T-helper 2 cell treated with Interferon-gamma antibody and Interleukin-4, amounts not matched to agents 5 μg/mL and 100 μg/mL, for 36 hours (primary cell): ENCODE measurements at places on chromosomes 1 and 21.

GRCh38 chr1:64882574-64883255, 83.6 kb downstream of the JAK1 start:
- H3K27ac ChIP-seq = no peak overlapping the region
- no peak overlapping the region for H3K4me3 ChIP-seq
- no peak for DNase-seq
- H3K27me3 ChIP-seq = no peaks in the 10 kb centered on the region

DNA sequence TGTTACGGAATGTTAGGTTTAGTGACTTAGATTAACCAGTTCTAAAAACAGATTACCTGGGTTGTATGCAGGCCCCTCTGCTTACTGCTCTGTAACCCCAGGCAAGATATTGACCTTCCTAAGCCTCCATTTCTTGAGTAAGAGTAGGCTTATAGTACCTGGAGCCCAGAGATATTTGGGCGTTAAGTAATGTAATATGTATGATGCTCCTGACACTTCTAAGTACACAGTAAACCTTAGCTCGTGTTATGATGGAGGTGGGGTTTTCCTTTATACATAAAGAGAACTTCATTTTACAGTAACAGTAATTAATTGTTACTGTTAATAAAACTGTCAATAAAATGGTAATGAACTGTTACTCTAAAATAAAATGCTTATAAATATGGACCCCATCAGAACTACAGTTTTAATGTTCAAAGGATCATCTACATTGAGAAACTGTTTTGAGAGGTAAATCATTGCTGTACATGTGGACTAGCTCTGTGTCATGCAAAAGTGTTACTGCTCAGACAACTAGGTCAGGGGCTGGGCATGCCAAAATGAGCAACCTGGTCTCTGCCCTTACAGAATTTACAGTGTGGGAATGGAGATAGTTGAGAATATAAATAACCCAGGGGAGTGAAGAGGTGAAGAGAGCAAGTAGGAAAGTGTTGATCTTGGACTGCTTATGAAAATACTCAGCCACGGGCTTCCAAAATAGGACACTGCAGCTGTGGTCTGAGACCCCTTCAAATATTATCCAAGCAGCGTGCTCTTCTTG, 26.6 kb downstream of the LRRC8C start:
- peaks cover 54% of the 10 kb centered on the region for H3K36me3 ChIP-seq
- no peaks in the 10 kb centered on the region for H3K27me3 ChIP-seq
- no peak for DNase-seq
- peak overlapping the region; percentile 73 for H3K4me3 ChIP-seq
- peaks cover 84% of the 10 kb centered on the region for H3K4me1 ChIP-seq

- H3K36me3 ChIP-seq = peaks cover 19% of the 10 kb centered on the region
- H3K27me3 ChIP-seq = no peaks in the 10 kb centered on the region
- H3K4me1 ChIP-seq = peaks cover 20% of the 10 kb centered on the region
- DNase-seq = peak; percentile 43
Measured at GRCh38 chr1:58652651-58653184, 47.1 kb downstream of the MYSM1 start.

DNA sequence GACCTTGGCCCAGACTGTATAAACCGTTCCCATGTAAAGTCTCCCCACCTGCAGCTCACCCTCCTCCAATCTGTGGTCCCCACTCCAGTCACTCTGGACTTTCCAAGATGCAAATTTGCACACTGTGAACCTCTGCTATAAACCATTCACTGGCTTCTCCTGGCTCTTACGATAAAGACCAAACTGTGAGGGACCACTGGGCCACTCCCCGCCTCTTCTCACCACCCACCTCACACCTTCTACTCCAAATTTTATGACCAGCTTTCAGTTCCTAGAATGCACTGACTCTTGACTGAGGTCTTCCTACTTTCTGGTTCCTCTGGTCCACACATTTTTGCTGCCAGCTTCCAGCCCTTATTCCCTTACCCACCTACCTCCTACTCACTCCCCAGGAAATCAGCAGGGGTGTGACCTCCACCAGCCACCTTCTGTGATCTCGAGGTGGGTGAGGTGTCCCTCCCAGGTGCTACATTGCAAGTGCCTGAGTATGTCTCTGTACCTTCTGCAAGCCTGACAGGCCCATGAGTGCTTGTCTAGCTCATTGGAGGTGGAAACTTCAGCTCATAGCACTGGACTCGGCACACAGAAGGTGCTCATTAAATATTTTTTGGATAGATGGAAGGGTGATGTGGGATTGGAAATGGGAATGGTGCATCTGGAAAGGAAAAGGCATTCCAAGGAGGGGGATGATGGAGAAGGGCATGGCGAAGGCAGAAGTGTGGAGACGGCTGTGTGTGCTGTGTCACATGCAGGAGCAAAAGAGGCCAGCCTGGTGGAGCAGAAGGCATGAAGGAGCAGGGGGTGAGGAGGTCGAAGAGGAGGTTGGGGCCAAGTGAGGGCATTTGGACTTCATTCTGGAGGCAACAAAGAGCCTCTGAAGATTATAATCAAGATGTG, 15.6 kb upstream of the CSF1 start:
- H3K4me3 ChIP-seq = no peak overlapping the region
- H3K27me3 ChIP-seq = no peaks in the 10 kb centered on the region
- no peak overlapping the region for H3K27ac ChIP-seq
- DNase-seq = peak; percentile 47
- H3K36me3 ChIP-seq = no peaks in the 10 kb centered on the region

- no peaks in the 10 kb centered on the region for H3K27me3 ChIP-seq
- H3K27ac ChIP-seq = no peak overlapping the region
- H3K4me1 ChIP-seq = peaks cover 49% of the 10 kb centered on the region
- DNase-seq = peak; percentile 68
- H3K36me3 ChIP-seq = peaks cover 19% of the 10 kb centered on the region
- H3K4me3 ChIP-seq = no peak overlapping the region
Measured at GRCh38 chr1:156129687-156130577, 15.4 kb downstream of the LMNA start.

GRCh38 chr1:247435030-247435758, 19.2 kb downstream of the NLRP3 start:
- H3K36me3 ChIP-seq = no peaks in the 10 kb centered on the region
- H3K27me3 ChIP-seq = no peaks in the 10 kb centered on the region
- no peak for DNase-seq
- H3K27ac ChIP-seq = no peak overlapping the region
- peaks cover 1% of the 10 kb centered on the region for H3K4me1 ChIP-seq

GRCh38 chr1:35506960-35507912, 50.0 kb downstream of the KIAA0319L start:
- H3K27ac ChIP-seq = peak overlapping the region; percentile 93
- peaks cover 35% of the 10 kb centered on the region for H3K36me3 ChIP-seq
- peaks cover 64% of the 10 kb centered on the region for H3K4me1 ChIP-seq
- no peak for DNase-seq
- peak overlapping the region; percentile 81 for H3K4me3 ChIP-seq
- H3K27me3 ChIP-seq = peaks cover 3% of the 10 kb centered on the region

DNA sequence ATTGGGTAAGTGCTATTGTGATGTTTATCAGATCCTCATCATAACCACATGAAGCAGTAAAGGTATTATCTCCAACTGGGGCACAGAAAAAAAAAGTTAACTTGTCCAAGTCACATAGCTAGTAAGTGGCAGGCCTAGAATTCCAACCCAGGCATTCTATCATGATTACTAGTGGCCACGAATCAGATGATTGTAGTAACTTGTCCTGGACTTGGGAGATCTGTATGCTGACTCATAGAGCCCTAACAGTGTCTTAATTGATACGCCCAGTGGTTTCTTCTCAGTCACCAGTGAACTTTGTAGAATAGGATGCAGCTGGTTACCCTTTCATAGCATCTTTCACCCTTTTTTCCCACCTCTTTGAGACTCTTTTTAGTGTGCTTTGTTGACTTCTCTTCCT, 91.1 kb upstream of the UBE2U start:
- H3K4me1 ChIP-seq = no peaks in the 10 kb centered on the region
- no peak for DNase-seq
- H3K27ac ChIP-seq = no peak overlapping the region
- no peaks in the 10 kb centered on the region for H3K36me3 ChIP-seq
- H3K4me3 ChIP-seq = no peak overlapping the region

GRCh38 chr1:44305962-44306422, 49.1 kb downstream of the ERI3 start:
- H3K4me1 ChIP-seq = peaks cover 13% of the 10 kb centered on the region
- H3K27me3 ChIP-seq = no peaks in the 10 kb centered on the region
- H3K36me3 ChIP-seq = peaks cover 36% of the 10 kb centered on the region
- H3K4me3 ChIP-seq = no peak overlapping the region

DNA sequence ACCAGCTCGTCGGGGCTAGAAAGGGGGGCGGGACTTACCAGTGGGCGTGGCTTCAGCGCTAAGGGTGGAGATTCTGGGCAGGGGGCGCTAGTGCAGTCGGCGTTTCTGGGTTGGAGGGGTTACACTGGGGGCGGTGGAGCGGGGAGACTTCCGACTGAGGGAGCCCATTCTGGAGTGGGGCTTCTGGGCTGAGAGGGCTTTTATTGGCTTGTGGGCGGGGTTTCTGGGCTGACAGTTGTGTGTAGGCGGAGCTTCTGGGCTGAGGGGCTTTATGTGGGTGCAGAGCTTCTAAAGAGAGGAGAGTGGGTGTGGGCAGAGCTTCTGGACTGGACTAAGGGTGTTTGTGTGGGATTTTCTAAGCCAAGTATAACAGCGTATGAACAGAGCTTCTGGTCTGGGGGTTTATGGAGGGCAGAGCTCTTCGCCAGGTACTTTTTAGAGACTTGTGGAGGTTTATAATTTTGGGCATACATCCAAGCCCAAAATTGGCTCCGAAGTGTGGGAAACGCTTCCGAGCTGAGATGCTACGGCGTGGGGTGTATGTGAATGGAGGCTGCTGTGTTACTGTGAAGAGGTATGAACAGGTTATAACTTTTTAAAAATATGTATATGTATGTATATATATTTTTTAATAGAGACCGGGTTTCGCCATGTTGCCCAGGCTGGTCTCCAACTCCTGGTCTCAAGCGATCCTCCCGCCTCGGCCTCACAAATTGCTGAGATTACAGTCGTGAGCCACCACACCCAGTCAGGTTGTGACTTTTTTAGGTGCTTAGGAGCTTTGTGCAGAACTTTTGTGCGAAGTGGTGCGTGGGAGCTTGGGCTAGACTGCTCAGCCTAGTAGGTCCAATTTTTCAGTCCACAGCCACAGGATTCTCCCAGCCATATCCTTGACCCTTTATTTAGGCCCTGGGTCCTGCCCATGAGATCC, 825 bp downstream of the TMEM39B start:
- peaks cover 39% of the 10 kb centered on the region for H3K4me1 ChIP-seq
- peak overlapping the region; percentile 91 for H3K4me3 ChIP-seq
- H3K36me3 ChIP-seq = peaks cover 13% of the 10 kb centered on the region
- DNase-seq = no peak
- peaks cover 2% of the 10 kb centered on the region for H3K27me3 ChIP-seq
- H3K27ac ChIP-seq = peak overlapping the region; percentile 92

GRCh38 chr1:110464340-110464739, 13.4 kb downstream of the PROK1 start:
- no peaks in the 10 kb centered on the region for H3K36me3 ChIP-seq
- H3K27me3 ChIP-seq = no peaks in the 10 kb centered on the region
- no peaks in the 10 kb centered on the region for H3K4me1 ChIP-seq
- H3K27ac ChIP-seq = no peak overlapping the region
- no peak overlapping the region for H3K4me3 ChIP-seq

DNA sequence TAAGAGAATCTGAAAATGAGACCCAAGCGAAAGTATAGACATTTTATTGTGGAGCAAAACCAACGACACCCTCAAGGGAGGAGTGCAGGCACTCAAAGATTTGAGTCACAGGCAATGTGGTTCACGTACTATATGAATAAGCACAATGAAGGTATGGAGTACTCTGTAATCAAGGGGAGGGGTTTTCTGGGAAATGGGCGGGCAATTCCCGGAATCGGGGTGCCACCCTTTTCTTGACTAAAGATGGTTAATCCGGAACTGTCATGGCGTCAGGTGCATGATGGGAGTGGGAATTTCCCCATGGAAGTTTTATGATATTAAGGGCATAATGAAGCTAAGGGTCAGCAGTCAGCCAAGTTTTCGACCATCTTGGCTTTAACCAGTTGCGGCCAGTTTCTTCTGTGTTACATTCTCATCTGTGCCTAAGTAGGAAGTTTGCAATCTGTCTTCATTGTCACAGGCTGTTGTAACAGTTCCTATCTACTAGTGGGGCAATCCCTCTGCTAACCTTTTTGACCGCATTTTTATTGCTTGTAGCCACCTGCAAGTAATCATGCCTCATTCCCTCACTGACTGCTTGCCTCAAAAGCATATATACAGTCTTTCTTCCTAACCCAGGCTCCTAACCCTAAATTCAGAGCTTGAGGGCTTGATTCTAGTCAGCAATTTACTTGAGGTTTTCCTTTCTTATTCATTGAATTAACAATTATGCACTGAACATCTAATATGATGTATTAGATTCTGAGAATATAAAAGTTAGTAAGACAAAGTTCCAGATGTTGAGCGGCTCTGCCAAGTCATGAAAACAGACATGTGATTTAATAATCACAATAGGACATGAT, 775 bp upstream of the AIM2 start:
- H3K36me3 ChIP-seq = peaks cover 7% of the 10 kb centered on the region
- DNase-seq = peak; percentile 97
- H3K27me3 ChIP-seq = no peaks in the 10 kb centered on the region
- H3K4me1 ChIP-seq = peaks cover 40% of the 10 kb centered on the region
- H3K4me3 ChIP-seq = peak overlapping the region; percentile 90

- peaks cover 30% of the 10 kb centered on the region for H3K4me1 ChIP-seq
- DNase-seq = peak; percentile 27
- H3K27ac ChIP-seq = peak overlapping the region; percentile 94
- peak overlapping the region; percentile 94 for H3K4me3 ChIP-seq
- H3K27me3 ChIP-seq = no peaks in the 10 kb centered on the region
Measured at GRCh38 chr1:44775930-44776729, 790 bp downstream of the RPS8 start.

GRCh38 chr21:22711636-22712035, 1713.4 kb downstream of the NCAM2 start:
- H3K4me3 ChIP-seq = no peak overlapping the region
- no peak overlapping the region for H3K27ac ChIP-seq
- no peaks in the 10 kb centered on the region for H3K4me1 ChIP-seq
- H3K27me3 ChIP-seq = no peaks in the 10 kb centered on the region

GRCh38 chr21:35245879-35246278, 196.8 kb upstream of the RUNX1 start:
- H3K27ac ChIP-seq = no peak overlapping the region
- DNase-seq = no peak
- H3K4me1 ChIP-seq = no peaks in the 10 kb centered on the region
- H3K27me3 ChIP-seq = no peaks in the 10 kb centered on the region

DNA sequence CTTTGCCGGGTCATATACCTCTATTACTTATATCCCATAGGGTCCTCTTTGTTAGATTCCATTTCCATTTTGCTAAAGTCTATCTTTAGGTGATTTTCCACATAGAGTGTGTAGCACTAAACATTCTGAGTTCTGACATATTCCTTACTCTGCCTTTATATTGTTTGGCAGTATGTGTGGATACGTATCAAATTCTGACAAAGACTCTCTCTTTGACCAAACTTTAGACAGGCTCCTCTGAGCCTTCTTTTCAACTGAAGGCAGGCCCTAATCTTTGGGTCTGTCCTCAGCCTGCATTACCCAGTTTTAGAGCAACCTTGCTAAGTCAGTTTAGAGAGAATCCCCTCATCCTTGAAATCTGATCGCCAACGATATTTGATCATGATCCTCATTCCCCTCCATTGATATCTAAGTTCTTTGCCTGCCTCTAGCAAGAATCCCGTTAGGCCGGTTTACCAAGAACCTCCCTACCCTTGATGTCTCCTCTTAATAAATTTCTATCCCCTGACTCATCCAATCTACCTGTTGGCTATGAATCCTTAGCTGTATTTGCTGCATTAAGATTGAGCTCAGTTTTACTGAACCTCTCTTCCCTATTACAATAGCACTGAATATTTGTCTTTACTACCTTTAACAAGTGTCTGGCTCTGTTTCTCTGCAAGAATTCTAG, 10.4 kb upstream of the PPT1 start:
- peaks cover 5% of the 10 kb centered on the region for H3K36me3 ChIP-seq
- DNase-seq = no peak
- H3K4me1 ChIP-seq = peaks cover 2% of the 10 kb centered on the region
- no peak overlapping the region for H3K27ac ChIP-seq

- H3K36me3 ChIP-seq = peaks cover 2% of the 10 kb centered on the region
- H3K27me3 ChIP-seq = peaks cover 5% of the 10 kb centered on the region
- DNase-seq = no peak
- peak overlapping the region; percentile 12 for H3K4me3 ChIP-seq
Measured at GRCh38 chr1:211623515-211623914, 44.6 kb upstream of the SLC30A1 start.
